ENCODE measurements at places on chromosomes 5 and 9.
A peak's percentile ranks its signal among the peaks of the same experiment; 100 is the strongest.

DNA sequence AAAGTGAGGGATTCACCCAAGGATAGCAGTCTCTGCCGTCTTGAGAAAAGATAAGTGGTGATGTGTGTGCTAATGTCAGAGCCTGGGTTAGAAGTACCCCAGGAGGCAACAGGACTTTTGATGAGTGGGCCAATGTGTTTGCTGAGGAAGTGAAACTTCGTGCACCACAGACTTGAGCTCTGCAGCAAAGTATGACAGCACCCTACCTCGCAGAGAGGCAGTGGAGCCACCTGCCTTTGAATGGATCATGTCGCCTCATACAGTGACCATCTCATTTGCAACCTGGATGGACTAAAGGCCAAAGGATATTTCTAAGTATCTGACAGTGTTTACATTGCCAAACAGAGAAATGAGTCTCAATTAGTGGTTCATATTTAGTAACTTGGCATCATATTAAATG is 593.9 kb upstream of the GRAMD2B start:
- DNase-seq = no peak

GRCh38 chr5:15914638-15915037 is 265.0 kb downstream of the MARCHF11 start:
- DNase-seq = peak; percentile 18

- DNase-seq = no peak
Measured at GRCh38 chr5:124655251-124655917, 91.1 kb downstream of the ZNF608 start.

GRCh38 chr9:10079284-10079964 is 533.4 kb downstream of the PTPRD start:
- no peak for DNase-seq

GRCh38 chr9:130542457-130543228 is 36.7 kb upstream of the FUBP3 start:
- no peak for DNase-seq

DNA sequence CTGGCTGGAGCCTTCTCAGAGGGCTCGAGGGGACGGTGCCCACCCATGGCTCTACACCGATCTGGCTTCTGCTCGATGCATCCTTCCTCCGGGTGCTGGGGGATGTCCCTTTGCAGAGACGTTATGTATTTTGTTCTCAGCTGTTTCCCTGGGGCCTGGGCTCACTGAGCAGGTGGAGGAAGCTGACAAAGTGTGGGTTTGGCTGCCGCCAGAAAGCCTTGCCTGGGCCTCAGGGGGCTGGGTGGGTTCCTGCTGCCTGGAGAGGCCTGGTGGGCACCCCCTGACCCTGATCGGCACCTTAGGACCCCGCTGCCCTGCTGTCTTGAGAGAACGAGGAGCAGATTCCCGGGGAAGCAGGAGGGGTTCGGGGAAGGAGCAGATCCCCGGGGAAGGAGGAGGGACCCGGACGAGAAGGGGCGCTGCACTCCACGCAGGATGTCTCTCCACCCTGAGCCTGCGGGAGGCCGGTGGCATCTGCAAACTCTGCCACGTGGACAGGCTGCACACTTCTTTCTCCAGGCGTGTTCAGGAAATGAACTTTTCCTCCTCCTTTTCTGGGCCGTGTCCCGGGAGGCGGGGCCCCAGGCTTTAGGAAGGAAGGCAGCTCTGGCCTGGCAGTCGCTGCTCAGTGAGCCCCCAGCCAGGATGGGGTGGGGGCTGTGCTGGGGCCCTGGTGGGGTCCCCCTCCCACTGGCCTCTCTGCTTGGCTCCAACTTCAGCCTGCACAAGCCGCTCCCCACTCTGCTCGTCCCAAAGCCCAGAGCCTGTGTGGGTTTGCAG is 148.9 kb downstream of the RXRA start:
- no peak for DNase-seq

GRCh38 chr5:38800515-38800914 is 45.3 kb upstream of the OSMR start:
- DNase-seq = no peak

- DNase-seq = peak; percentile 57
Measured at GRCh38 chr9:134413890-134414623, 87.8 kb downstream of the RXRA start.

- no peak for DNase-seq
Measured at GRCh38 chr9:77403239-77403638, 225.9 kb downstream of the VPS13A start.

- DNase-seq = no peak
Measured at GRCh38 chr5:179959641-179960040, 51.9 kb upstream of the TBC1D9B start.

DNA sequence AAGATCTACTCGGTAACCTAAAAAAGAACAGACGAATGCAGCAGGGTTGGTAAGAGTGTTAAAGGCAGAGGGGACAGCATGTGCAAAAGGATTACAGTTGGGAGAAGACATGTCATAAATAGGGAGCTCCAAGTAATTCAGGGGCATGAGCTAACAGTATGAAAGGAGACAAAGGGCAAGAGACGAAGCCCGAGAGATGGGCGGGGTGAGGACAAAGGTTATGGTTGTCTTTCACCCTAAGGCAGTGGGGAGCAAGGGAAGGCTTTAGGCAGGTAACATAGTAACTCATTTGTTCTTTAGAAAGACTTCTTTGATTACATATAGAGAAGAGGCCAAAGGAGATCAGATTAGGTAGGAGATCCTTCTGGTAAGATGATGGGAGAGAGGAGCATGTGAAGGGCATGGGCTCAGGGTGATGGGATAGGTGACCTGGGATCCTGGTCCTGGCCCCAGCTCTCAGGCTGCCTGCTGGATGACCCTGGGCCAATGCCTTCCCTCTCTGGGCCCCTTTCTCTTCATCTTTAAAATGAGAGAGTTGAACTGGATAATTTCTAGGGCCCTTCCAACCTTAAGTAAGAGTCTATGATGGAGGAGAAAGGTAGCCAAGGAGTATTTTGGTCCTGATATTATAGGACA is 19.5 kb downstream of the MORN5 start:
- no peak for DNase-seq

GRCh38 chr5:112762113-112762810 is 24.6 kb downstream of the APC start:
- DNase-seq = no peak

GRCh38 chr9:27431543-27432147 is 92.4 kb upstream of the IFNK start:
- DNase-seq = no peak

DNA sequence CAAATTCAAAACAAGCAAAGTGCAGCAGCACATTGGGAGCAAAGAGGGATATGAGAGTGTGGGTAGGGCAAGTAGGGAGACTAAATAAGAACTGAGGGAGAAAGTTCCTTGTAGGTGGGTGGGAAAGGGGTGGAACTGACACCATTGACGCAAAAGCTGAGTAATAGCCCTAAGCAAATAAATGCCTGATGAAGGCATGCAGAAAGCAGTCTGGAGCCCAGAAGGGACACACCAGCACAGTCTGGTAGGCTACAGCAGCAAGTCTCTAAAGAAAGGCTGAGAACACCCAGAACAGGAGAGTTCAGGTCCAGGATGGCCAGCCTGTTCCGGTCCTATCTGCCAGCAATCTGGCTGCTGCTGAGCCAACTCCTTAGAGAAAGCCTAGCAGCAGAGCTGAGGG is at the start of gene INSL4:
Gene INSL4, plus strand, starts transcription at position 208 of the 400 bp plus-strand sequence. Its CDS starts 105 bp downstream, at position 313.
- DNase-seq = no peak

DNA sequence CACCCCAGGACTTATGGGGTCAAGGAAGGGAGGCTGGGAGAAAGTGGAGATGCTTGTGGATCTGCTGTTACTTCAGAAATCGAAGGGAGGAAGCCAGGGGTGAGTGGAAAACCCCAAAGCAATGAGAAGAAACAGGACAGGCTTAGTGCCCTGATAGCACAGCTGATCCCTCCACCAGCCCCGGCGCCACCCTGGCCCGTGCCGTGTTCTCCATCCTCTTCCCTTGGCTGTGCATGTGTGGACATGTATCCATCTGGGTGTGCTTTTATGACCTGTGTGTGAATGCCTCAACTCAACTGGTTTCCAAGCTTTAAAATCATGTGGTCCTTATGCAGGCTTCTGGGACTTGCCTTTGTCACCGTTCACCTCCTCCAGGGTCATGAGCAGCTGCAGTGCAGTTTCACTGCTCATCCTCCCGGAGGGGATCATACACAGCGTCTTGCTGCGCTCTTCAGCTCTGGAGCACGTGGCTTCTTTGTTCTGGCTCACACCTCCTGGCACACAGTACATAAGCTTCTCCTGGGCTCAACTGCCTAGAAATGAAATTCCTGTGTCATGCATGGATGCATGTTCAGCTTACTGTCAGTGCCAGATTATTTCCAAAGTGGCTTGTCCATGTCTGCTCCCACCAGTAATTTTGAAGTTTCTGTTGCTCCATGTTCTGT is 58.2 kb downstream of the IPPK start:
- no peak for DNase-seq

DNA sequence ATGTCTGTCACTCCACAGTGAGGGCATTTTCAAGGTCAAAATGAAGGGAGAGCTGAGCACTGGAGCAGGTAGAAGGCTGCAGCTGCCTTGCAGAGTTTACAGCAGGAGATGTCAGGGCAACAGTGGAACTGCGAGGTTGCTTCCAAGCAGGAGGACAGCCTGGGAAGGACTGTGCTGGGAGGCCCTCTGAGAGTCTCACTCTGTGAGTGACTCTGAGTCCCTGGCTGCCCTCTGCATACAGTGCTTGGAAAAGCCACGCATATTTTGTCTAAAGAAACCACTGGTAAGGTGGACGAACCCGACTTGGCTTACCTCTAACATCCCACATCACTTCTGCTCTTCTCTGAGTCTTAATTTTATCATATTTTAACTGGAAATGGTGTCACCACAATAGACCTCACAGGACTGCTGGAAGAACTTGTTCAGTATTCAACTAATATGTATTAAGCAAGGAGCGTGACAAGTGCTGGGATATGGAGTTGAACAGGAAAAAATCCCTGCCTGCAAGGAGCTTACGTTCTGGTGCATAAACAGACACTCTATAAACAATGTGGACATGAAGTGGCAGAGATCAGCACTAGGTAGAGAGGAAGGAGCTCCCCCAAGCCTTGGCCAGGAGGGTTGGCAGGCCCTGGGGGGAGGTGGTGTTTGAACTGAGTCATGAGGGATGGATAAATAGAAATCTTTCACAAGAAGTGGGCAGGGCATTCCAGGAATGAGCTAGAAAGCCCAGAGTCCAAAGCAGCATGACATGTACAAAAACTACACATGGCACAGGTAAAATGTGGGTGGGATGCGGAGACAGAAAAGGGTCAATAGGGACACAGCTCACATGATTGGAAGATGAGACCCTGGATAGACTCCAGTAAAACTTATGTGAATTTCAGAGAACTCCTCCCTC is 64.0 kb upstream of the FOXE1 start:
- no peak for DNase-seq

GRCh38 chr5:37710965-37711364 is 128.9 kb downstream of the GDNF start:
- no peak for DNase-seq

- no peak for DNase-seq
Measured at GRCh38 chr5:112419164-112419985, at the start of gene EPB41L4A. Gene EPB41L4A, minus strand, starts transcription at chr5:112419277. Its CDS starts 238 bp downstream, at chr5:112419039.

GRCh38 chr5:77394064-77394715 is 97.9 kb downstream of the WDR41 start:
- DNase-seq = no peak

- no peak for DNase-seq
Measured at GRCh38 chr9:2335260-2335659, 286.3 kb upstream of the VLDLR start.

GRCh38 chr5:141934099-141934844 is 10.6 kb downstream of the DELE1 start:
- no peak for DNase-seq

DNA sequence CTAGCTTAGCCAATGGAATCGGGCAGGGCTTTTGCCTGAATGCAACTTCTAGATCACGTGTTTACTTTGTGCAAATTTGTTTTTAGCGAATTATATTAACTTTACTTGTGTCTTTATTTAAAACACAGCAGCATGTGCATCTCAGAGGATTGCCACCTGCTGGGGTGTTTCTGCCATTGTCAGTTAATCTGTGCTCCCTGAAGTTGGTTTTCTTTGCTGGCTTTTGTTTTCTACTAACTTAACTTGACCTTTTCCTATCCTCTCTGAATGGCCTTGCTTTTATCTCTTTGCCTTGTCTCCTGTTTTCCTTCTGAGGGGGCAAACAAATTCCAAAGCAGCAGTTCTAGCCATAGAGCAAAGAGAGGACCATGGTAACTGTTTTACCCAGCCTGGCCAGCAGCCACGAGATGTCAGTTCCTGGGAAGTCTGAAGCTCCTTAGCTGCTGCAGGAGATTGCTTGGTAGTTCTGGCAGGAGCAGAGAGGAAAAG is 67.6 kb downstream of the ARHGEF28 start:
- DNase-seq = no peak

GRCh38 chr9:33161011-33161588 is 6.0 kb downstream of the B4GALT1 start:
- peak; percentile 92 for DNase-seq

DNA sequence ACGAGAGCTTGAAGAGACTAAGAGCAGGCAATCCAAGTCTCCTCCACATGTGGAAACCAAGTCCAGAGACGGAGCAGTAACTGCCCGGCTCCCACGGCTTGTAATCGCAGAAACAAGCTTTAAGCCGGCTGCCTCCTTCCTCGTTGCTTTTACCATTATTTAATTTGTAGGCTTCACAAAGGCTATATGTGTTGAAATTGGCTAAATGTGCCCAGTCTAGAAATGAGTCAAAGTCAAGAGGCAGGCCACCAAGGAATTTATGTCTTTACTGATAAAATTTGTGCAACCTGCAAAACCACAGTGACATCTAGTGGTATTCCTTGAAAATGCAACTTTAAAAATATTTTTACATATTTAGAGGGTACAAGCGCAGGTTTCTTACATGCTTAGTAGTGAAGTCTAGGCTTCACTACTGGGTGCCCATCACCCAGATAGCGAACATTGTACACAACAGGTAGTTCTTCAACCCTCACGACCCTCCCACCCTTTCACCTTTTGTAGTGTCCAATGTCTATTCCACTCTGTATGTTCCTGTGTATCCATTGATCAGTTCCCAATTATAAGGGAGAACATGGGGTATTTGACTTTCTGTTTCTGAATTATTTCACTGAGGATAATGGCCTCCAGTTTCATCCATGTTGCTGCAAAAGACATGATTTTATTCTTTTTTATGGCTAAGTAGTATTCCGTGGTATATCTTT is 33.5 kb upstream of the EBF1 start:
- DNase-seq = peak; percentile 78

DNA sequence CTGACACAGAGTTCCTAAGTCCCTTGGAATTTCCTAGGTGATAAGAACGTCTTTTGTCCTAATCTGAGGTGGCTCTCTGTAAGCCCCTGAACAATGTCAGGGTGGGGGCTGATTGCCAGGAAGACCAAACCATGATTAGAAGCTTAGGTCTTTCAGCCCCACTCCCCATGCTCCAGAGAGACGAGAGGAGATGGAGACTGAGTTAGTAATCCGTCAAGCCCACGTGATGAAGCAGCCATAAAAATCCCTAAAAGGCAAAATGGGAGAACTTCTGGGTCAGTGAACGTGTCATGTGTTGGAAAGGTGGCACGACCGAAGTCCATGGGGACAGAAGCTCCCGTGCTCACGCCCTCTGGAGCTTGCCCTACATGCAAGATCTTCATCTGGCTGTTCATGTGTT is 85.6 kb downstream of the RAD23B start:
- no peak for DNase-seq

Measured in AG09309 (cell line).